Stimulated activated CD4-positive, alpha-beta T cell treated with anti-CD3 and anti-CD28 coated beads, Interleukin-12 subunit alpha, Interleukin-12 subunit beta, amount 100 ng/mL, for 24 hours (primary cell): ENCODE measurements at places on chromosomes 2 and 18.

GRCh38 chr2:72148837-72149555, 1.3 kb upstream of the CYP26B1 start:
- no peak for DNase-seq

DNA sequence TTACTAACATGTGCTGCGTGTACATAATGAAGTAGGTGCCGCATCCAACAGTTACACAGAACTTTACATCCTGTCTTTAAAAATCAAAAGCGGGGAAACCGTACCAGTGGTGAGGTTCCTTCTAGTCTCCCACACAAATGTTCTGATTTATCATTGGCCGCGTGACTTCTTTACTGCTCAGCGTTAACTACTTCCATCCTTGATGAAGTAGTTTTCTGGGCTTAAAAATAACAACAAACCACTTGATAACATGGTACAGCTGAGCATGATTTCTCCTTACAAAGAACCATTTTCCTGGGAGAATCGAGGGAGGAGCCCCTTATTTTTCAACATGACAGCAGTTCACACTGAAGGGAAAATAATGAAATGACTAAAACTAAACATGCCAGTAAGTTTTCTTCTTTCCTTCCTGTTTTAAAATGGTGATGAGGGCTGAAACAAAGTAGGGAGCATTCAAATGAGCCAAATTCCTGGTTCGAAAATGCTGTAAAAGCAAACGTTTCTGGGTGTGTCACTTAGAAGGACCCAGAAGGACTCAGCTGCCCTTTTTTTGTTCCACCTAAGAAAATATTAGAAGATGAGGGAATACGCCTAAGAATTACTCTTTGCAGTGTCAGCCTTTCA, 9.9 kb downstream of the EMILIN2 start:
- DNase-seq, result no peak

DNA sequence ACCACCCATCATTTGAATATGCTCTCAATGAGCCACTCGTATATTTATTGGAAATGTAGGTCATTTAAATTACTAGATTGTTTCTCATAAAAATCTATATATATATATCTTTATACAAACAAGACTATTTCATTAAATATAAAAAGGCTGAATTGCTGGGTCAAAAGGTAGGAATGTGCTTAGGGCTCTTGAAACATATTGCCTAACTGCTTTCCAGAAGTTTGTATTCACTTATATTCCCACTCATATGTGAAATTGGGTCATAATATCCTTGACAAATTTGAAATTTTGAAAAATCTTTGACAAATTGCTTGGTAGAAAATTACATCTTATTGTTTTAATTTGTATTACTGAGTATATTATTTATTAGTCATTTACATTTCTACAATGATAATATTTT, 999.8 kb upstream of the CDH2 start:
- no peak for DNase-seq

- no peak for DNase-seq
These were observed 36.9 kb upstream of the RAB31 start for GRCh38 chr18:9671214-9671613.

DNA sequence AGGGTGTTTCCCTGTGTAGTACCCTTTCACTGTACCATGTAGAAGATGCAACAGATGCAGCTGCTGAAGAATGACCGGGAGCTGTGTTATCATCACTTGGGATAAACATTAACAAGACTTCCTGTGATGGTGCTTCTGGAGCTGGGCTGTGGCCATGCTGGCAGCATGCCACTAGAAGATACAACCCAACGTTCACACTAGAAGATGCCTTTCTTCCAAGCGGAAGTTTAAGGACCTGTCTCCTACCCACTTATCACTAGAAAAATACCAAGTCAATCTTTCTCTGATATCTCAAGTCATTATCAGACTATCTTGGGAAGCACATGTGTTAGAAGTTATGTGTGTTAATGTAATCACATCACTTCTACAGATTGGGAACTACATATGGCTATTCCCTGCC, 953.5 kb downstream of the CNTNAP5 start:
- DNase-seq, result no peak

- no peak for DNase-seq
These were observed 139.0 kb downstream of the DDX1 start for GRCh38 chr2:15730545-15731212.

GRCh38 chr2:56448403-56449001, 264.7 kb downstream of the CCDC85A start:
- no peak for DNase-seq

GRCh38 chr2:8278709-8279354, 403.0 kb upstream of the ID2 start:
- no peak for DNase-seq

DNA sequence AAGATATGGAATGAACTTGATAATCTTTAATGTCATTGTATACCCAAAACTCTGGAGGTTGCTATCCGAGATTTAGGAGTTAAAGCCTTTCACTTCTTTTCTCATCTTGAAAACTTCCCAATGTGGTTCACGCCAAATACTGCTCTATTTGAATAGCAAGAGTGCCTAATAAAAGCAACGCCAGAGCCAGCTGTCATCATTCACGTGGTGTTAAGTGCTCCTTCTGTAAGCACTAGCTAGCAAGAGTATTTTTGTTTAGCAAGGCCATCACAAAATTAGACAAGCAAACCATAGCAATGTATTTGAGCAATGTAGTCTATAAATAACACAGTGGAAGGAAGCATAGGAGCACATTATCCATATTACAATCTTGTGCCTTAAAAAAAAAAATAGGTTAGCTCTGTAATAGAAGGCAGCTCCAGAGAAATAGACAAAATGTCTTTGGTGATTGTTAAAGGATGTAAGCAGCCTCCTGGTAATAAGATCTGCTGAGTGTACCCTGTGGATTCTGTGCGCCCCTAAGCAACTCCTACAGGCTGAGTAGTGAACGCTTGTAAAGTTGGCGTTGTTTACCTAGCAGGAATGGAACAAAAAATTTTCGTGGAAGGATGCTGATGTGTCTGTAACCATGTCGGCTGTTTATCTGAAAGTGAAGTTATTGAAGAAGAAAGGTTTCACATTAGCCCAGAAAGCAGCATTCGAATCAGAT, 518.0 kb downstream of the CNTNAP5 start:
- DNase-seq, result no peak
